ENCODE measurements at places on chromosomes 11 and 22. TPM values are rescaled to one million over a fixed set of nuclear protein-coding genes. Genes with fewer than 3 reads are reported as not detected.

The CCDC87 gene
- not detected for polyA plus RNA-seq

The ASPHD2 gene
- 2.2 TPM for polyA plus RNA-seq

The MS4A15 gene
- not detected for polyA plus RNA-seq

The C11orf16 gene
- not detected for polyA plus RNA-seq

The DCHS1 gene
- polyA plus RNA-seq, result 0.10 TPM

The UPB1 gene
- not detected for polyA plus RNA-seq

The VWCE gene
- polyA plus RNA-seq, result not detected

The AIFM3 gene
- polyA plus RNA-seq, result 0.30 TPM

The TRPC6 gene
- polyA plus RNA-seq, result not detected

The KCNK4 gene
- polyA plus RNA-seq, result not detected

The ANO3 gene
- polyA plus RNA-seq, result not detected

The HYLS1 gene
- polyA plus RNA-seq, result 11.5 TPM

The TSPAN32 gene
- 223 TPM for polyA plus RNA-seq

The GUCY1A2 gene
- polyA plus RNA-seq, result not detected

The OTOG gene
- not detected for polyA plus RNA-seq

The GVQW3 gene
- polyA plus RNA-seq, result 1.3 TPM

The OR5P2 gene
- not detected for polyA plus RNA-seq

The TECTA gene
- polyA plus RNA-seq, result 0.26 TPM

The NR1H3 gene
- polyA plus RNA-seq, result 14.8 TPM

The ANO9 gene
- 4.4 TPM for polyA plus RNA-seq

The ALDH3B2 gene
- not detected for polyA plus RNA-seq

The MMP12 gene
- polyA plus RNA-seq, result not detected

The SMPD1 gene
- 12.0 TPM for polyA plus RNA-seq

The IFTAP gene
- polyA plus RNA-seq, result 3.1 TPM

The UCP3 gene
- 0.52 TPM for polyA plus RNA-seq

The MYO7A gene
- 0.45 TPM for polyA plus RNA-seq

The SYT13 gene
- not detected for polyA plus RNA-seq

The MRPL16 gene
- polyA plus RNA-seq, result 64.1 TPM

The KDM4D gene
- 0.22 TPM for polyA plus RNA-seq

The GGT5 gene
- polyA plus RNA-seq, result not detected

The TRIM51G gene
- polyA plus RNA-seq, result not detected

The CBLIF gene
- not detected for polyA plus RNA-seq

The ALG12 gene
- 26.6 TPM for polyA plus RNA-seq

The CEP57 gene
- 41.5 TPM for polyA plus RNA-seq

The KRTAP5-2 gene
- polyA plus RNA-seq, result not detected

The SERHL2 gene
- polyA plus RNA-seq, result 1.9 TPM

The MYOD1 gene
- not detected for polyA plus RNA-seq

The EFCAB6 gene
- not detected for polyA plus RNA-seq

The PAMR1 gene
- polyA plus RNA-seq, result not detected

The SLC25A45 gene
- 4.5 TPM for polyA plus RNA-seq

The ARFGAP3 gene
- 58.3 TPM for polyA plus RNA-seq

The TMEM225 gene
- polyA plus RNA-seq, result not detected

The OR52E1 gene
- polyA plus RNA-seq, result not detected

The NAALADL1 gene
- 64.4 TPM for polyA plus RNA-seq

Measured in immature natural killer cell (primary cell).